ENCODE measurements at places on chromosomes 1 and 21.

DNA sequence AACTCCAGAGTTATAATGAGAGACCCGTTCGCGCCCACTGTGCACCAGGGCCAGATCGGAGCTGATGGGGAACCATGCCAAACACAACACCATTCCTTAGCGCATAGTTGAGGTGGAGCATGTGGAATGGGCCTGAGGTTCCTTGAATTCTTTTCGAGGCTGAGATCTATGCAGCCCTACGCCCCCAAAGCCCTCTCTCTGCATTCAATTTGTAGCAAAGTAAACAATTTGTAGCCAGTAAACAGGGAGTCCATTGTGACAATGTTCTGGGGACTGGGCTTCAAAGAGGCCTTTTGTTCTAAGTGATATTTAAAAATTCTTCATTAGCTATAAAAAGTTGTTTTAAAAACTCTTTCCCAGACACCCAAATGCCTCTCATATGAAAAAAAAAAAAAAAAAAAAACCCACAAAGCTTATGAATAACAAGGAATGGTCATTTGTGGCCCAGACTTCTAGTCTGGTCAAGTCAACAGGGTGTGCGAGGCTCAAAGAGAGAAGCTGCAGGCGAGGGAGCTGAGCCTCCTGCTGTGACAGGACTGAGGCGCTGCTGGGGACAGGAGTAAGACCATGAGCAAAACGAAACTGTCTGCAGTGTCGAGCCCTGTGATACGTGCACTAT lies 30.6 kb upstream of the KCNE2 start:
- no peak for DNase-seq

DNA sequence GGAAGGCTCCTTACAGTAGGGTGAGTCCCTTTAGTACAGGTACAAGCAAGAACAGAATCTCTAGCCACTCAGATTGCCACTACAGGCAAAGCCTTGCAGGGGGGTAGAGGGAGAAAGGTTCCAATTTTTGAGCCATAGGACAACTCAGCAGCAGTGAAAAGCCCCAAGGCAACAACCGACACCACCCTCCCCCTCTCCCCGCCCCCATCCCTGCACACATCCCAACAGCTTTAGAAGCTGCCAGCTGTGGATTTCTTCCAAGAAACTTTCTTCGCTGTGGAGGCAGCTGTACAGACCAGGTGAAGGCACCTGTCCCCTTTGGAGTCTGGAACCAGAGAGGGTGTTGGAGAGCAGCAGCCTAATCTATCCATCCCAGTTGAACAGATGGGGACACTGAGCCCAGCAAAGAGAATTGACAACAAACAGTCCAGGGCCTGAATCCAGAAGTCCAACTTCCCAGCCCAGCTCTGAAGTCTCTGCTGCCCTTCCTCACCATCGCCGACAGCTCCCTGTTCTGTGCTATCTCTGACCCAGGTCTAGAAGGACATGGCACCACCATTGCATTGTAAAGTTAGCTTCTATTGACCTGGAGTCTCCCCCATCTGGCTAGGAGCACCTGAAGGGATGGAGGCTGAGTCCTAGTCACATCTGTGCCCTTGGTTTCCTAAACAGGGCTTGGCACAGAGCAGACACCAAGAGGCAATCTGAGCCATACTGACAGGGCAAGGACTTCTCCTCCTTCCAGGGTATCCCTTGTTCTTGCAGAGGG lies 2.2 kb downstream of the TENT5B start:
- DNase-seq: no peak

DNA sequence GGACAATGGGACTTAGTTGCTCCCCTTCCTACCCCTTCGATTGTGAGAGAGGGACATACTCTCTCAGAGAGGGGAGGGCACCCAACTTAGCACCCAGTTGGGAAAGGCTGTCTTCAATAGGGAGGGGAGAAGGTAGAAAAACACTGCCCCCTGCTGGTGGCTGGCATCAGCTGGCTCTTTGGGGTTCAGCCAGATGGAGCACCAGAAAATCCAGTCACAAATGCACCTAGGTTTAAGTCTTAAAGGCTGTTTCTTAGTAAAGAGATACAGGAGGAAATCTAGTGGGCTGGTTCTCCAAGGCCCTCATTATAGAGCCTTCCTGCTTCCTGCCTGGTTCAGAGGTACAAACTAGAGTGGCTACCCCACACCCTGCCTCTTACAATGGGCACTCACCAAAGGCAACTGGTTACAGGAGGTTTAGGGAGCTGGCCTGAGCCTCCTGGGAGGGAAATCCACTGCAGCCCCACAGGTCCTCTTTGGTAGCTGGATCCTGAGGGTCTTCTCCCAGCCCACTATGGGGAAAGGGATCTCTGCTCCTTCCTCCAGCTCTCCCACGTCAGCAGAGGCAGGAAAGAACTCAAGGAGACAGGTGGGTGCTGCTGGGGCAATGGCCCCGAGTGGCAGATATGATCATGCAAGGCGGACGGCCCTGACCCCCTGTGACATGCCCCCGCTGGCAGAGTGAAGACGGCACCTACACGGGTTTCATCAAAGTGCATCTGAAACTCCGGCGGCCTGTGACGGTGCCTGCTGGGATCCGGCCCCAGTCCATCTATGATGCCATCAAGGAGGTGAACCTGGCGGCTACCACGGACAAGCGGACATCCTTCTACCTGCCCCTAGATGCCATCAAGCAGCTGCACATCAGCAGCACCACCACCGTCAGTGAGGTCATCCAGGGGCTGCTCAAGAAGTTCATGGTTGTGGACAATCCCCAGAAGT lies 28.3 kb downstream of the EIF2D start:
- DNase-seq: peak; percentile 86

DNA sequence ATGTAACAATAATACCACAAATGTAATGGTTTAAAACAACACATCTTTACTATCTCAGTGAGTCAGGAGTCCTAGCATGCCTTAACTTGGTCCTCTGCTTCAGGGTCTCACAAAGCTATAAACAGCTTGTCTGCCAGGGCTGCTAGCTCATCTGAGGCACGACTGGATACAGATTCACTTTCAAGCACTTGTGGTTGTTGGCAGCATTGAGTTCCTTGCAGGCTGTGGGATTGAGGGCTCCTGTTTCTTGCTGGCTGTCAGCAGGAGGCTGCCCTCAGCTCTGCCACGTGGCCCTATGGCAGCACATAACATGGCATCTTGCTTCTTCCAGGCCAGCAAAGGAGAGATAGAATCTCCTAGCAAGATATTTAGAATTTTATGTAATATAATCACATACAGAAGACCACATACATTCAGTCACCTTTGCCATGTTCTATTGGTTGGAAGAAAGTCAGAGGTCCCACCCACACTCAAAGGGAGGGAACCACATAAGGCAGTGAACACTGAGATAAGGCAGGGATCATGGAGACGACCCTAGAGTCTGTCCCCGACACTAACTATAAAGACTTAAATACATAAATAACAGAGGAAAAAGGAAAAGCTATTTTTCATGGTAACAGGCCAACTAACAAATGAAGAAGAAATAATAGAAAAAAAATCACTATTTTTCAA lies 18.9 kb upstream of the IPP start:
- DNase-seq: no peak

GRCh38 chr1:22613951-22614350 lies 22.5 kb upstream of the C1QA start:
- DNase-seq: no peak

- no peak for DNase-seq
Measured at GRCh38 chr21:46304437-46304836, 18.3 kb downstream of the YBEY start.

GRCh38 chr1:195185736-195186135 lies 1422.5 kb downstream of the KCNT2 start:
- peak; percentile 35 for DNase-seq

- DNase-seq: no peak
Measured at GRCh38 chr21:37562920-37563640, 196.5 kb downstream of the DYRK1A start.

DNA sequence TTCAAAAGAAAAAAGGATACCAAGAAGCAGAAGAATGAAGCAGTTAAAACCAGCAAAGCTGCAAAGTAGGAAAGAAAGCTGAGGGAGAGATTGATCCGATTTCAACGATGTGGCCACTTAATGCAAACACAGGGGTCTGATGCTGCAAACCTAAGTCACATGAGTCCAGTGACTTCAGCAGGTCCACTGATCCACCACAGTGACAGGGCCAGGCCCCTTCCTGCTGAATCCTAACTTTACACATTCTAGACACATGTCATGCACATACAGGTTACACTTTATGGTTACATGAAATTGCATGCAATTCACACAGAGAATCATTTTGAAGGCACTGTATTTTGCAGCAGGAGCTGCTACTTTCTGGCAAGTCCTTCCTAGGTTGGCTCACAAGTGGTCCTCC lies 59.0 kb upstream of the LBR start:
- no peak for DNase-seq

- no peak for DNase-seq
Measured at GRCh38 chr1:154318386-154318785, 2.5 kb upstream of the AQP10 start.

GRCh38 chr1:223248001-223248769 lies 105.1 kb upstream of the TLR5 start:
- DNase-seq: no peak

DNA sequence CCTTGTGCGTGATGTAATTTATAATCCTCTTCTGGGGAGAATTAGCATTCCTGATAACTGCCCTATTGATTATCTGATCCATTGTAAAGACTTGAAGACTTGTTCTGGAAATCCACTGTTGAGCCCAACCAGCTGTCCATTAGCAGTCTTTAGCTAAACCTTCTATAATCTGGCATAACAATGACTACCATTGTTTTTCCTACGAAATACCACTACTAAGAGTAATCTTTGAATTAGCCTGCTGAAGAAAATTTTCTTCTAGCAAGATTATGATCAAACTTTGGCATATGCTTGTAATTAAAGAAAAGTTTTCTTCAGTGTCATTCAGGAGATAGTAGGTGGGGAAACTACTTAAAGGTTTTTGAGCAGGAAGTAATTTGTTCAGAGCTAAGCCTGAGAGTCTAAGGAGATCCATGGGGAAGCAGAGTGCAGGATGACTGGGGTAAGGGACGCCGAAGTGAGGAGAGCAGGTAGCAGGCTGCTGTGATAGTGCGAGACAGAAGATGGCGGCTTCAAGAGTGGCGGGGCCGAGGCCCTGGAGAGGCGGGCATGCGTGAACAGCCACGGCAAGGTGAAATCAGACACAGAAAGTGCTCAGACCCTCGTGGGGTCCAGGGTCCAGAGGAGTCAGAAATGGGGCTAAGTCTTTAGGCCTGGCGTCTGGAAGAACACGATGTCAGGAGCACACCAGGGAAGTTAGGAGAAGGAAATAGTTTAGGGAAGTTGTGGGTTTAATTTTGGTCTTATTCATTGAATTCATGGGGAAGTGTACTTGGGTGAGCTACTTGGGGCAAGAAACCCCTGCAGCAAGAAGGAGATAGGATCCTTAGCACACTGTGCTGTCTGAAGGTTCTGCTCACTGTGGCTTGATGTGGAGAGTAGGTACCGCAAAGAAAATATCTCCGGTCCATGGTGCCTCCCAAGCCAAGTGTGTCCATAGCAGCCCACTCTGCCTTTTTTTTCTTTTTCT lies 112.6 kb upstream of the ADAR start:
- DNase-seq: no peak

DNA sequence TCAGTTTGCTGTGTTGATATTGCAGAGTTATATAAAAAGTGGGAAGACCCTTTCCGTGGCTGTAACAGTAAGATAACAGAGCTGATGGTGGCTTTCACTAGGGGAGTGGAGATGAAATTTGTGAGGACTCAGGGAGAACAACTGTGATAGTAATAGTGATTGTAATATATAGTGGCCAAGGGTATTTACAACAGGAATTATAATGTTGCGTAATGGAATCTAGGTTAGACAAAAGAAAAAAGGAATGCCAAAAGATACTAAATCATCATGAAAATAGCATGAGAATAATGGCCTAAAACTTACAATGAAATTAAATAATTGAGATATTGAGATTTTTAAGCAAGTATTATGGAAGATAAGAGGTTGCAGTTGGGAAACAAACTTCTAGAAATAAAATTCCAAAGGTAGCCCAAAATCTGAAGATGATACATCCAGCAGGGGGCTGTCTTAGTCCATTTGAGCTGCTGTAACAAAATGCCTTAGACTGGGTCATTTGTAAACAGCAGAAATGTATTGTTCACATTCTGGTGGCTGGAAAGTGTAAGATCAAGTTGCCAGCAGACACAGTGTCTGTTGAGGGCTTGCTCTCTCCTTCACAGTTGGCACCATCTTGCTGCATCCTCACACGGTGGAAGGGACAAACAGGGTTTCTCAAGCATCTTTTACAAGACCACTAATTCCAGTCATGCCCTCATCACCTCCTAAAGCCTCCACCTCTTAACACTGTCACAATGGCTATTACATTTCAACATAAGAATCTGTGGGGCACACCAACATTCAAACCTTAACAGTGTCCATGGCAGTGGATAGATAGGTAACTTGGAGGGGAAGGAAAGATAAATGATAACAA lies 711.2 kb downstream of the MRPL39 start:
- DNase-seq: peak; percentile 50

GRCh38 chr1:94120991-94121390 lies at the start of gene ABCA4:
Gene ABCA4, minus strand, starts transcription at chr1:94121148. Its CDS starts 103 bp downstream, at chr1:94121045.
- no peak for DNase-seq

GRCh38 chr1:10513199-10513598 lies 38.4 kb downstream of the PEX14 start:
- no peak for DNase-seq

DNA sequence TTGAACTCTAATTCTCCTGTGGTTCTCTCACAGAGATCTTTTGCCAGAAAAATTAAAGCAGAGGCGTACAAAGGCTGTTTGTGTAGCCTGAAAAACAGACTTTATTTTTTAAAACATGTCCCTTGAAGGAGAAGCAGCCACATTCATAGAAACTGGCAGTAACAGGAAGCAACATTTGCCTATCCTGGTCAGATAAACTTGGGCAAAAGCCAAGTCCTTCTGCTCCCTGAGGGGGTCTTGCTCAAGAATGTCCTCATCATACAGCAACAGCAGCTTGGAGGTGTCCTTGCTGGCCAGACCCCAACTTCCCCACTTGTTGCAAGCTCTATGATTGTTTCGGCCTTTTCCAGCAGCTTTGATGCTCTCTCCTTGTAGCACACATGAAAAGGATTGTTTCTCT lies 36.3 kb downstream of the MSTO1 start:
- DNase-seq: no peak

GRCh38 chr1:233005156-233005555 lies 54.7 kb downstream of the NTPCR start:
- DNase-seq: no peak

DNA sequence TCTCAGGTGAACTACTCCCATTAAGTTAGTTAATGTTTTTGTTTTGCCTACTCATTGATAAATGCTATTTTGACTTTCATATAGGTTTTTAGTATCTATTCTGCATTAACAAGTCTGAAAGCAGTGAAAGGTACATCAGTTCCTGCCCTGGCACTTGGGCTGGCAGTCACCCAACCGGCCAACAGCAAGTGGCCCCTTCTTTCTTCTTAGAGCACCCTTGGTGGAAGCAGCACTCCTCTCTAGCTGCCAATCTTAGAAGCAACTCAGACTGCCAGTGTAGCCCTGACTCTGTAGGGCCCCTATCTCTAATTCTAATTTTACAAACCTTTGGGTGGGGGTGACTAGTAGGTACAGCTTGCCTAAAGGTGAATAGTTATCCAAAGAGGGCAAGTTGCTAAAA lies 155.7 kb downstream of the FGGY start:
- no peak for DNase-seq

GRCh38 chr21:43763901-43764523 lies 12.1 kb downstream of the CSTB start:
- DNase-seq: no peak

Data from NCI-H1694 (cell line).